Liver (tissue), 10 donors: ENCODE measurements at places on chromosomes 3 and 15.

GRCh38 chr3:37535526-37536432, 325.9 kb upstream of the CTDSPL start:
- DNase-seq, result no peak

DNA sequence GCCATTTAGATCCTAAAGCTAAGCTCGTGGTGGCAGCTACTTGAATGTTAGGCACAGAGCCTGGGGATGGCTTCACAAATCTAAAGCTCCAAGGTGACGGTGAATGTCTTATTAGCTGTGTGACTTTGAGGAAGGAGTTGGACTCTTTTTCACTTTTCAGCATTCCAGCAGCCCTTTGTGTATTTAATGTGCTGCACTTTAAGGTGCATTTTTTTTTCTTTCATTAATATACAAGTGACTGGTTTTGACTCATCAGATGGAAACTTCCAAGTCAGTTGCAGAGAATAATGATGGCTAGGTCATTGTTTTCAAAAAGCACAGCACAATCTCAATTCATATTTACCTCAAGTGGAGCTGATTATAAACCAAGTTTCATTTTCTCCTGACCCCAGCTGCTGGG, 55.8 kb downstream of the TMED3 start:
- DNase-seq, result no peak

GRCh38 chr3:105828703-105829102, 40.1 kb downstream of the CBLB start:
- DNase-seq, result no peak

- DNase-seq, result no peak
These were observed 256.5 kb downstream of the GABRB3 start for GRCh38 chr15:26516102-26516980.

DNA sequence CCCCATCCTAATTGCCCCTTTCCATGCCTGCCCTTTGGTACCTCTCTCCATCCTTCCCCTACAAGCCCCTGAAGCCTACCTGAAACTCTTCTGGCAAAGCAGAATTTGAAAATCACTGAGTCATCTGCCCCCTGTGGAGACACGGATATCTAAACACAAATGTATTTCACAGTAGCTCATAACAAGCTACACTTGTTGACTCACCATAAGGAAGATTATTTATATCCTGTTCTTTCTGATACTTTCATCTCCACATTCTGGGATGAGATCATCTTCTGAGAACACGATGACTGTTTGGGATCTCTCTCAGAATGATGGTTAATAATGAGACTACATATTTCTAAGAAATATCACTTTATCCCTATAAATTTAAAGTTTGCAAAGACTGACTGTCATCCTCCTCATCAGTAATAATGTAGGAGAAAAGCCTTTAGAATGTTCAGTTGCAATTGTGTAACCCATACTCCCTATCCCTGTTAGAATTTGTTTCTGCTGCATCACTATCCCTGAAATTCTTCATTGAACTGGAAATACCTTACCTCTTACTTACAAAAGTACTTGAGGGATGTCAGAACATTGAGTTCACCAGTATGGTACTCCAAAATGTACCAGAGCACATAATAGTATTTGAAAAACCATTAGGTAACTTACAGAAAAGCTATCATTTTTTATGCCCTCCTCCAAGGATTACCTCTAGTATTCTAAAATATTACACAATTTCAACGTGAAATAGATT, 116.1 kb upstream of the IL12A start:
- DNase-seq, result no peak

GRCh38 chr3:99957151-99957796, 139.6 kb downstream of the CMSS1 start:
- DNase-seq, result no peak

- DNase-seq, result no peak
These were observed 7.9 kb upstream of the CYP1A1 start for GRCh38 chr15:74733269-74733668.

DNA sequence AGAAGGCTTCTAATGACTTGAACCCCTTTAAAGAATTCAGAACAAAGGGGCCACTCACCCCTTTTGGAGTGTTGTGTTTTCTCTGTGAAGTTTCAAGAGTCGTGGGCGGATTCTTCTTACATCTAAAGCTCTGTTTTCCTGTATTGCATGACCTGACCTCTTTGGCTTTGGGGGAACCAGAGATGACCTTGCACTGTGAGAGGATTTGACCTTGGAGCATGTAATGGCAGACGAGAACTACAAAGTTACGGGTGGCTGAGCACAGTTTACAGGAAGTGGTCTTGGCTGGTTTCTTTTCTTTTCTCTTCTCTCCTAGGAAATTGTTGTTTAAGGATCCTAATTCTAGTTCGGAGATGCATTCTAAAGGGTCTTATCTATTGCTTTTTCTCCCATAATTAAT, 6.2 kb upstream of the BDH1 start:
- DNase-seq, result no peak

GRCh38 chr3:150610785-150611184, 7.7 kb downstream of the SELENOT start:
- DNase-seq, result no peak

- no peak for DNase-seq
These were observed 85.1 kb upstream of the NANOGP8 start for GRCh38 chr15:35170207-35170606.
